ENCODE measurements at places on chromosomes 13 and 19. TPM values are rescaled to one million over a fixed set of nuclear protein-coding genes. Genes with fewer than 3 reads are reported as not detected.

- no peak overlapping the region for H3K4me3 ChIP-seq
- peaks cover 26% of the 10 kb centered on the region for H3K4me1 ChIP-seq
- no peak overlapping the region for H3K27ac ChIP-seq
- no peak for DNase-seq
These were observed 20.6 kb downstream of the STK24 start for GRCh38 chr13:98556142-98556816.

- H3K4me1 ChIP-seq, result peaks cover 30% of the 10 kb centered on the region
- DNase-seq, result no peak
- no peak overlapping the region for H3K27ac ChIP-seq
- H3K36me3 ChIP-seq, result peaks cover 3% of the 10 kb centered on the region
These were observed 31.7 kb downstream of the TSHZ3 start for GRCh38 chr19:31317570-31317969.

- H3K27me3 ChIP-seq, result peaks cover 3% of the 10 kb centered on the region
- H3K4me1 ChIP-seq, result peaks cover 6% of the 10 kb centered on the region
- no peak overlapping the region for H3K27ac ChIP-seq
- no peak overlapping the region for H3K4me3 ChIP-seq
- no peaks in the 10 kb centered on the region for H3K36me3 ChIP-seq
- DNase-seq, result no peak
These were observed 213.1 kb downstream of the OXGR1 start for GRCh38 chr13:96781141-96781540.

- H3K27me3 ChIP-seq, result peaks cover 5% of the 10 kb centered on the region
- H3K4me1 ChIP-seq, result peaks cover 3% of the 10 kb centered on the region
- H3K36me3 ChIP-seq, result peaks cover 17% of the 10 kb centered on the region
- H3K4me3 ChIP-seq, result peak overlapping the region; percentile 4
- no peak for DNase-seq
These were observed 12.4 kb downstream of the JAK3 start for GRCh38 chr19:17835182-17836006.

GRCh38 chr19:2047449-2048103 is 3.5 kb downstream of the MKNK2 start:
- H3K4me1 ChIP-seq, result peaks cover 10% of the 10 kb centered on the region
- no peak overlapping the region for H3K27ac ChIP-seq
- no peak overlapping the region for H3K4me3 ChIP-seq
- peaks cover 4% of the 10 kb centered on the region for H3K36me3 ChIP-seq

DNA sequence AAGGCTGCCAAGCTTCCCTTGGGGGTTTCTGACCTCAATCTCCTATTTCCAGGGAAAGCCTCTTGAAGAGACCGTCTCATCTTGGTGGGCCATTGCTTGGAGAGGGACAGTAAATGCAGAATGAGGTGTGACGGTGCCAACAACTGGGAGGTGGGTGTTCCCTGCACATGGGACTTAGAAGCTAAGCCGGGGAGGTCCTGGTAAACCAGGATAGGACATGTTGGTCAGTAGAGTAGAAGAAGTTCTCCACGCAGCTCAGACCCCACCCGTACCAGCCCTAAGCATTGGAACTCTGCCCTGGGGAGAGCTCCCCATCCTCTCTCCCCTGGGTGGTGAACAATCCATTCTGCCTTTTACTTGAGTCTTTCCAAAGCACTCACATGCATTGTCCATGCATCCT is 92.0 kb downstream of the SOX1 start:
- no peaks in the 10 kb centered on the region for H3K36me3 ChIP-seq
- no peak for DNase-seq
- H3K27me3 ChIP-seq, result peaks cover 8% of the 10 kb centered on the region
- peaks cover 17% of the 10 kb centered on the region for H3K4me1 ChIP-seq

DNA sequence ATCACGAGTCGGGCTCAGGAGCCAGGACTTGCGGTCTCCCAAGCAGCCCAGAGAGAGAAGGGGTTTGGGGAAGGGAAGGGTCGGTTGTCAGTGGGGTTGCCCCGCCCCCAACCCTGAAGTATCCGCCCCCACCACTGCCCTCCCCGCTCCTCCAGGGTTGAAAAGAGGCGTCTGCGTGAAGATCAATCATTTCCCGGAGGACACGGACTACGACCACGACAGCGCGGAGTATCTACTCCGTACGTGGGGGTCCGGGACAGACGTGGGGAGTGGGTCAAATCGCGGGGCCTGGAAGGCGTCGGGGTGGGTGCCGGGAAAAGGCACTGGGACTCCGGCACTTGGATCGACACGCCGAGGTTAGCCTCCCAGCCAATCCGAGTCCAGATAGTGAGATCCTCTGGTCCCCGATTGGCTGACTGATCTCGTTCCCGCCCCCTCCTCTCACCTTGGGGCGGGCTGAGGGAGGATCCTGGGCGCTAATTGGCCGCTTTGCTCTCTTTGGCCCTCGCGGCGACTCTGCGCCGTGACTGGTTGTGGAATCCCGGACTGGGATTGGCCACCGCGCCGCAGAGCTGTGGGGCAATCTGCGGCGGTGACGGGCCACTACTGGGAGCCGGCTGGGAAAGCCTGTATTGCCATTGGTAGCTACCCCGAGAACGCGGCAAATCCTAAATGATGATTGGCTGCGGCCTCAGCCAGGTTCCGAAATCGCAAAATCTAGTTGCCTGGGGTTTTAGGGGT is 13.3 kb upstream of the CACNG6 start:
- peaks cover 16% of the 10 kb centered on the region for H3K36me3 ChIP-seq
- peaks cover 23% of the 10 kb centered on the region for H3K4me1 ChIP-seq
- peak; percentile 95 for DNase-seq
- peaks cover 17% of the 10 kb centered on the region for H3K27me3 ChIP-seq

GRCh38 chr19:41793414-41793727 is 3.0 kb upstream of the CEACAM3 start:
- no peak overlapping the region for H3K4me3 ChIP-seq
- DNase-seq, result no peak
- H3K4me1 ChIP-seq, result no peaks in the 10 kb centered on the region
- H3K27ac ChIP-seq, result no peak overlapping the region

DNA sequence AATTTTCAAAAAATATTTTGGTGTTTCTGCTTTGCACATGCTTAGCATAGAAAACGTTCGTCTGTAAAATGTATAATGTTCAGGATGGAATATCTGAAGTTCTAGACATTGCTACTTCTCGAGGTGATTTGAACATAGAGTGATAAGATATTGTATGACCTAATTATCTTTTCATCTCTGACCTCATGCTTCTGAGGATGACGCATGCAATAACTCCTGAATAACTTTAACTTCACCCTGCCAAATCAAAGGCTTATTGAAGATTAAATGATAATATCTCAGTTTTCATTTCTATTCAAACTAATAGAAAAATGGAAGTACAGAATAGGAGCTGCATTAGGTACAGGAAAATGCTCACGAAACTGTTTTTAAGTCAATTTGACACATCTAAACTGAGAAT is 150.8 kb upstream of the ATXN8OS start:
- no peak for DNase-seq
- no peaks in the 10 kb centered on the region for H3K36me3 ChIP-seq
- no peak overlapping the region for H3K4me3 ChIP-seq
- H3K27me3 ChIP-seq, result no peaks in the 10 kb centered on the region
- H3K4me1 ChIP-seq, result peaks cover 14% of the 10 kb centered on the region
- no peak overlapping the region for H3K27ac ChIP-seq

- no peak overlapping the region for H3K27ac ChIP-seq
- no peaks in the 10 kb centered on the region for H3K36me3 ChIP-seq
- H3K4me1 ChIP-seq, result no peaks in the 10 kb centered on the region
- H3K27me3 ChIP-seq, result peaks cover 12% of the 10 kb centered on the region
These were observed 14.0 kb downstream of the ARHGAP33 start for GRCh38 chr19:35789195-35789977.

DNA sequence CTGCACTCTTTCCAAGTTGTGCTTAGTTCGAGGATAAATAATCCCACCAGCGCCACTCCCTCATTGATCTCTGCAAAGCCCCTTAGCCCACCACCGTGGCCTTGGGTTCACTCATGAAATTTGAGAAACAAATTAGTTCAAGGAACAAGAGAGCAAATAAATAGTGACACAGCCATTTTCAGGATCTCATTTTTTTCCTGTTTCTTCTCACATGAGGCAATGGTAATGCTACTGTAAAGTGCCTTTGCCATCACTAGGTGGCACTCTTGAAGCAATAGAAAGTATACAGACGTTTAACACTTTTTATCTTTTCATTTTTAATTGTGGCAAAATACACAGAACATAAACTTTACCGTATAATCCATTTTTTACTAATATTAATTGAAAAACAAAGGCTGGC is 76.8 kb upstream of the ZNF835 start:
- no peaks in the 10 kb centered on the region for H3K4me1 ChIP-seq
- H3K27ac ChIP-seq, result no peak overlapping the region
- no peak for DNase-seq
- H3K4me3 ChIP-seq, result no peak overlapping the region

DNA sequence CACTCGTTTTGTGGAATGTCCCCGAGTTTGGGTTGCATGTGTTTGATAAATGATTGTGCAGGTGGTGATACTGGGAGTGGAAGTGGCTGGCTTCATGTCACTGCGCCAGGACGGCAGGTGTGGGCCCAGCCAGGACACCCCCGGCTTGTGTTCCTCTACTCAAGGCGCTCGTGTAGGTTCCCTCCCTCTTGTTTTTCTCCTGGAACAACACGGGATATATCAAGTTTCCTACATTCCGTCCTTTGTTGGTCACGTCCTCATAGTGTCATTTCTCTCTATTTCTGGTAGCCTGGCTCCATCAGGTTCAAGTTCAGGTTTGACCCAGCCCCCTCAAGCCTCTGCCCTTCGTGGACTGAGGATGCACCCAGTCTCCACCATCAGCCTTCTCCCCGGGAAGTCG is 16.3 kb downstream of the IL17D start:
- H3K4me3 ChIP-seq, result no peak overlapping the region
- peaks cover 2% of the 10 kb centered on the region for H3K4me1 ChIP-seq
- H3K27ac ChIP-seq, result no peak overlapping the region
- DNase-seq, result no peak

GRCh38 chr13:39915418-39915817 is 260.0 kb downstream of the COG6 start:
- H3K27me3 ChIP-seq, result no peaks in the 10 kb centered on the region
- DNase-seq, result no peak
- H3K27ac ChIP-seq, result no peak overlapping the region
- no peaks in the 10 kb centered on the region for H3K36me3 ChIP-seq
- peaks cover 7% of the 10 kb centered on the region for H3K4me1 ChIP-seq
- H3K4me3 ChIP-seq, result no peak overlapping the region

GRCh38 chr19:34832581-34833112 is 59.6 kb upstream of the ZNF599 start:
- peaks cover 10% of the 10 kb centered on the region for H3K4me1 ChIP-seq
- H3K4me3 ChIP-seq, result no peak overlapping the region
- H3K36me3 ChIP-seq, result peaks cover 4% of the 10 kb centered on the region
- DNase-seq, result no peak
- peaks cover 6% of the 10 kb centered on the region for H3K27me3 ChIP-seq
- H3K27ac ChIP-seq, result no peak overlapping the region

DNA sequence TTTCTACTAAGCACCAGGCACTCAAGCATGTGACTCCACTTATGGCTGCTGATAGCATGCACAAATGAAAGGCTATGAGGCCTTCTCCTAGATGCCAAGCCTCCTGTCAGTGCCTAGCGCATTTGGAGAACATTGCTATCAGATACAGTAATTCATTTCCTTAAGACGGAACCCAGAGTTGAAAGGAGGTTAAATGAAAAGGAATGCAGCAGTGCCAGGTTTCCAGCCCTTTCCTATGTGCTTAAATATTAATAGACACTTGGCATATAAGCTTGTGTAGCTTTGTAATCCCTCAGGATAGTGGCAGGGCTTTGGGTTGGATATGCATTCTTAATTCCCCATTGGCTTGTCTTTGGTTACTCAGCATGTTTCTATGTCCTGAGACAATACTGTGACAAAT is 140.1 kb upstream of the FRY start:
- H3K4me1 ChIP-seq, result no peaks in the 10 kb centered on the region
- H3K4me3 ChIP-seq, result no peak overlapping the region
- H3K27ac ChIP-seq, result no peak overlapping the region
- H3K36me3 ChIP-seq, result no peaks in the 10 kb centered on the region
- DNase-seq, result no peak

- no peaks in the 10 kb centered on the region for H3K27me3 ChIP-seq
- no peak overlapping the region for H3K27ac ChIP-seq
- H3K4me1 ChIP-seq, result no peaks in the 10 kb centered on the region
These were observed 28.7 kb upstream of the SLC7A10 start for GRCh38 chr19:33254245-33254824.

DNA sequence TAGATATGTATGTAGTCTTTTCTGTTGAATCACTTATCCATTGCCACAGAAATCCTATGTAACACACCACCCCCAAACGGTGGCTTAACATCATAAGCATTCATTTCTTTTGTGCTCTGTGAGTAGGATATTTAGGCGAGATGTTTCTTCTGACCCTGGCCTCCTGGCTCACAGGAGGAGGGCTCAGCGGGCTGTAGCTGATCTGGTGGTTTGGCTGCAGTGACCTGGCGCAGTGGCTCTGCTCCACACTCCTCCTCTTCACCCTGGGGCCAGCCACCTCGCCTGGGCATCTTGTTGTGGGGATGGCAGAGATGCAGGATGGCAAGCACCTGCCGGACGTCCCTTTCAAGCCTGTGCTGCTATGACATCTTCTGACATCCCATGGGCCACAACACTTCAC is 147.1 kb upstream of the IRS2 start:
- DNase-seq, result no peak
- H3K27me3 ChIP-seq, result no peaks in the 10 kb centered on the region
- no peak overlapping the region for H3K27ac ChIP-seq
- no peaks in the 10 kb centered on the region for H3K36me3 ChIP-seq
- no peaks in the 10 kb centered on the region for H3K4me1 ChIP-seq

GRCh38 chr19:3062165-3063105 is at the start of gene TLE5:
Gene TLE5, minus strand, starts transcription at chr19:3062495. Its CDS starts 295 bp downstream, at chr19:3062200.
- peaks cover 7% of the 10 kb centered on the region for H3K27me3 ChIP-seq
- DNase-seq, result peak; percentile 62
- H3K4me3 ChIP-seq, result peak within 1 kb of the TSS; percentile 83
- H3K27ac ChIP-seq, result peak within 1 kb of the TSS; percentile 77

GRCh38 chr19:31450696-31451095 is 101.5 kb upstream of the TSHZ3 start:
- no peak overlapping the region for H3K27ac ChIP-seq
- H3K4me3 ChIP-seq, result no peak overlapping the region
- DNase-seq, result no peak
- peaks cover 3% of the 10 kb centered on the region for H3K27me3 ChIP-seq
- H3K36me3 ChIP-seq, result no peaks in the 10 kb centered on the region
- H3K4me1 ChIP-seq, result no peaks in the 10 kb centered on the region

- H3K27me3 ChIP-seq, result peaks cover 33% of the 10 kb centered on the region
- peak overlapping the region; percentile 92 for H3K4me3 ChIP-seq
- H3K36me3 ChIP-seq, result no peaks in the 10 kb centered on the region
- DNase-seq, result peak; percentile 53
- H3K4me1 ChIP-seq, result peaks cover 27% of the 10 kb centered on the region
These were observed 966 bp downstream of the JUNB start for GRCh38 chr19:12792051-12792852.

GRCh38 chr19:5369962-5370367 is 29.4 kb upstream of the PTPRS start:
- peaks cover 6% of the 10 kb centered on the region for H3K27me3 ChIP-seq
- H3K27ac ChIP-seq, result no peak overlapping the region
- no peak overlapping the region for H3K4me3 ChIP-seq
- H3K4me1 ChIP-seq, result no peaks in the 10 kb centered on the region
- DNase-seq, result peak; percentile 91

SHISA7 gene
- total RNA-seq, result not detected

ZNF544 gene
- 44.3 TPM for total RNA-seq

LGALS14 gene
- not detected for total RNA-seq

C1QTNF9 gene
- not detected for total RNA-seq

APC2 gene
- total RNA-seq, result 1.9 TPM

TEX29 gene
- 0.54 TPM for total RNA-seq
